ENCODE measurements at places on chromosomes 1 and 21.

DNA sequence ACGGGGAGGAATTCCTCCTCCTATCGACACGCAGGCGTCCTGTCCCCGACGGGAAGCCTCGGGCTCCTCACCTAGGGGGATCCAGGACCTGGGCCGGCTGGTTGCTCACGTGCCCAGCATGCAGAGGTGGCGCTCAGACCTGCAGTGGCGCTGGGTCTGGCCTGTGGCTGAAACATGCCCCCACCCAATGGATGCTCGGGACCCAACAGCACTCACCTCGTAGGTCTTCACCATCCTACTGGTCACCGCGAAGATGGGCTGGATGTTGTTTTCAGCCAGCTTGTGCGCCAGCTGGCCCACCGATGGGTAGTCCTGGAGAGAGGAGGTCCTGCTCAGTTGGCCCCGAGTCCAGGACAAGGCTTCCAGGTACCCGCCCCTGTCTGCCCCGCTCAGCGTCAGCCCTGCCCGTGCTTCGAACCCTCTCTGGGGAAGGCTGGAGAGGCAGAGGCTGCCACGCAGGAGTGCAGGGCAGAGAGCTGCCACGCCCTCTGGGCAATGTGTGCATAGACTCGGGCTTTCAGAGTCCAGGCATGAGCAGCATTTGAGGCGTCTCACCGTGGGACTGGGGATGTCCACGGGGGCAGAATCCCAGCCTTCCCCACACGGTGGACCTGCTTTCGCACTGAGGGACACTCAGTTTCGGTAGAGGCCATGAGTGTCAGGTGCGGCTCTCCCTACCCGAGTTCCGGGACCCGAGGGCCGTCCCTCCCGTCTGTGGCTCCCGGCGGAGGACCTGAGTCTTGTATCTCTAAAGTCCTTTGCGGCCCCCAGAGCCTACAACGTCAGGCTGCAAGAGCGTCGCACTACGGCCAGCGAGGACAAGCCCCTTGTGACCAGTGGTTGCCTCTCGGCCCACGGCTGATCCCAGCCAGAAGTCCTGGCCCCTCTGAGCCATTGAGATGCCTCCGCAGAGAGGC is 21.6 kb downstream of the ITGB2 start:
- DNase-seq, result no peak

GRCh38 chr1:161083748-161084596 is 5.4 kb downstream of the NECTIN4 start:
- DNase-seq, result peak; percentile 40

DNA sequence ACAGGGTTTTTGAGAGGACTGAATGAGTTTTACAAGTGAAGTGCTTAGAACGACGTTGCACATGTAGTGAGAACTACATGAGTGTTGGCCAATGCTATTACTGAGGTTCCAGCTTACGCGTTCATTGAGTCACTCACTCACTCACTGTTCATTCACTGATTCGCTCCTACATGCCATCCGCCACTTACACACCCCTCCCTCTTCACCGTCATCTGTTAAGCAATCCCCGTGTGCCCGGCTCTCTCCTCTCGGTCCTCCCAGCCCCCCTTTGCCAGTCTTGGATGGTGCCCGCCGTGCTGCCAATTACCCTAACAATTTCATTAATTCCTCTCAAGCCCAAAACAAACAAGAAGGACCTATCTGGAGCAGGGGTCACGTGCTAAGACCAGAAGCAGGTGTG is 27.3 kb upstream of the EPHA2 start:
- DNase-seq, result peak; percentile 45

GRCh38 chr1:187551061-187551460 is 722.3 kb downstream of the PLA2G4A start:
- DNase-seq, result no peak

- DNase-seq, result no peak
Observed at GRCh38 chr1:98967122-98967521, 37.5 kb downstream of the PLPPR5 start.

DNA sequence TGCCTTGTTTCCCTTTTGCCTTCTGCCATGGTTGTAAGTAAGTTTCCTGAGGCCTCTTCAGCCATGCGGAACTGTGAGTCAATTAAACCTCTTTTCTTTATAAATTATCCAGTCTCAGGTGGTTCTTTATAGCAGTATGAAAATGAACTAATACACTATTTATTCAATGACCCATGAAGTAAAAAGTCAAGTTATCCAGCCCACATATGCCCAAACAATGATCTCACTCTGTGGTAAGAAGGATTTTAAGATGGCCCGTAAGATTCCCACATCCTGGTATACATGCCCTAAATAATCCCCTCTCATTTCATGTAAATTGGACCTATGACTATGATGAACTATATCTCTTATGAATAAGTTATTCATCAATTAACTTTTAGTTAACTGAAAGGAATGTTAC is 1008.3 kb upstream of the B3GALT2 start:
- peak; percentile 11 for DNase-seq

DNA sequence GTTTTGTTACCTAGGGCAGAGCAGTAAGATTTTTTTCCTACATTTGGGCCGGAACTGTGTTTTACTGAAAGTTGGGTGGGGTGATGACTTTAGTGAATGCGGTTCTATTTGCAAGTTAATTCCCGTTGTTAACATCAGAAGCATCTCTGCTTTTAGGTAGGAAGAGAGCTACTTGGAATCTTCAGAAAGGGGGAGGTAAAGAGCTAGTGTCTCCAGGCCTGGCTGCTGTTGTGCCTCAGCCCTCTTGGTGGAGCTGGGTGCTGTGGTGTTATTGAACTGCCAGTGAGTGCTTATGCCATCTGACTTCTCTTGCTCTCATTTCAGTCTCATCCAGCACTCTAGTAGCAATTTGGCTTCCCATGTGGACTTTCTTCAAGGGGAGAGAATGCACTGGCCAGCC is 3.4 kb downstream of the KDM4A start:
- peak; percentile 44 for DNase-seq

DNA sequence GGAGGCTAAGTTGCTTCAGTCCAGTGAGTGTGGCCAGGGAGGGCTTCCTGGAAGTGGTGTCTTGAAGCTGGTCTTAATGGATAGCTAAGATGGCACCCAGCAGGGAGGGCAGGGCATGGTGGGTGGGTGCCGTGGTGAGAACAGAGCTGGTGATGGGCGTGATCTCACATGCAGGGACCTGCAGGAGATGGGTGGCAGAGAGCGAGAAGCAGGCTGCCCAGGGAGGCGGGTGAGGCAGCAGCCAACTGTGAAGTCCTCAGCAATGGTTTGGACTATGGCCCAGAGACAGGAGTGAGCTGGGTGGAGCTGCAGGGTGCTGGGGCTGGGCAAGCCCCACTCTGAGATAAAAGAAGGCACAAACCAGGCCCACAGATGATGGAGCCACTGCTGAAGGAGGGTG is 50.7 kb downstream of the UMODL1 start:
- DNase-seq, result no peak

- no peak for DNase-seq
Observed at GRCh38 chr1:228006034-228006785, 588 bp upstream of the WNT3A start.

GRCh38 chr1:221449801-221450470 is 292.0 kb downstream of the DUSP10 start:
- DNase-seq, result peak; percentile 58

GRCh38 chr21:36603221-36603620 is 95.7 kb upstream of the SIM2 start:
- DNase-seq, result no peak

DNA sequence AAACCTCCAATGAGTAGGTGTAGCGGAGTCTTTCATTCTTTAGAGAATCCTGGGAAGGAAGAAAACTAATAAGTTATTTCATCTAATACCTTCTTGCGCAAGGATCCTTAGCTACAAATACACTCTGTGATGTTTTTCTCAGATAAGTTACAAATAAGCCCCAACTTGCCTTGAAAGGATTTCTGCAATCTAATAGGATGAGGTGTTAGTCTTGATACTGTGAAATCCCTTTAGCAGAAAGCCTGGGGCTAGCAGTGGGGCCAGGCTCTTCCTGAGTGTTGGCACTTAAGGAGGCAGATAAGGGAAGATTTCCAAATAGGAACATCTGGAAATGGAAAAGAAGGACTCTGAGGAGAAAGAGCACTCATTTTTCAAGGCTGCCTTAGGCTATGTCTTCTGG is 168.0 kb upstream of the DAB1 start:
- no peak for DNase-seq

- DNase-seq, result no peak
Observed at GRCh38 chr1:93252598-93252997, 72.1 kb downstream of the CCDC18 start.

- no peak for DNase-seq
Observed at GRCh38 chr1:240496356-240496755, 115.6 kb downstream of the GREM2 start.

GRCh38 chr1:208511242-208511860 is 267.2 kb upstream of the PLXNA2 start:
- peak; percentile 15 for DNase-seq

GRCh38 chr21:23876925-23877558 is 1730.2 kb downstream of the MRPL39 start:
- no peak for DNase-seq

DNA sequence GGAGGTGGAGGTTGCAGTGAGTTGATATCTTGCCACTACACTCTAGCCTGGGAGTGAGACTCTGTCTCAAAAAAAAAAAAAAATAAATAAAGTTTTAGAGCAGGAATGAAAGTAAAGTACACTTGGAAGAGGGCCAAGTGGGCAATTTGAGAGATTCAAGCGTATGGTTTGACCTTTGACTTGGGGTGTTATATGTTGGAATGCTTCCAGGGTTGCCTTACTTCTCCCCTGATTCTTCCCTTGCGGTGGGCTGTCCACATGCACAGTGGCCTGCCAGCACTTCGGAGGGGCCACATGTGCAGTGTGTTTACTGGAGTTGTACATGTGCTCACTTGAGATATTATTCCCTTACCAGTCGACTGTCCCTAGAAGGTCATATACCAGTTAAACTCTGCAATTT is 295.5 kb upstream of the PROX1 start:
- no peak for DNase-seq

DNA sequence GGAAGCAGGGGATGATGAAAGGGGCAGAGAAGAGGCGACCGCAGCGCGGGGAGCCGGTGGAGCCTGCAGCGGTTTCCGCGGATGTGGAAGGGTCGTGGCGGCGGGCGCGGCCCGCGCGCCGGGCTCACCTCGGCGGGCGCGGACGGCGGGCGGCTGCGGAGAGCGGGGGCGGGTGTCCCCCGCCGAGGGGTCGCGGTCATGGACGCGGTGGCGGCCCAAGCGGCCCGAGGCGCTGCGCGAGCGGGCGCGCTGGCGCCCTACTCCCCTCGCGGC is 572 bp downstream of the LPGAT1 start:
- DNase-seq, result peak; percentile 24

- no peak for DNase-seq
Observed at GRCh38 chr1:177983077-177983476, 13.2 kb upstream of the SEC16B start.

DNA sequence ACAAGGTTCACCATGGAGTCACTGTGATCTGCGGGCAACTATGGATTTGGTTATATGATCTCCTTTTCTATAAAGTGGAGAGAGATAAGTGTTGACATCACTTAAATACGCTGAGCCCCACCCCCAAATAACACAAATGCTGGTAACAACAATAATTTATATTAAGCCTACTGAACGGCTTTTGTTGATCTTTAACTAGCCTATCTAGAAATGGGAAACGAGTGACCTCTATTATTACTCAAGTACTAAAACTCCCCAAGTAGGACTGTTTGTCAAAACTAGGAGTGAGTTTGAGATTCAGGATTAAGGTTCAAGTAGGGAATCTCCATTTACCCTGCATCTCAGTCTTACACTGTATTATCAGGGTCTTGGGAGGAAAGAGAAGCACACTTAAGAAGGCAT is 52.2 kb downstream of the MAP3K7CL start:
- no peak for DNase-seq

DNA sequence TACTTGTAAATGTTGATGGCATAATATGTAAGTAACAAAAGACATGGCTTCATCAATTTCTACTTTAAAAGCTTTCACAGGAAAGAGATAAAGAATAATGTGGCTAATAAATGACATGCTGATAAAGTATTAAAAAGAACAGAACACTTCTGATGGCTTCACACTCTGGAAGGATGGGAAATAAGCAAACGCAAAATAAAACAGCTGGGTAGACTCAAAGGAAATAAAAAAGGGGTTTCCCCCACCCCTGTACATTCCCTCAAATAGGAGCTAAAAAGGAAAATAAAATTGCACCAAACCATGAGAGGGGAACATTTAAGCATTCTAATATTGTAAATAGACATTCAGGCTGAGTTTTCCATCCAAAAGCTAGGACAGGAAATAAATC is 27.0 kb upstream of the DYRK1A start:
- no peak for DNase-seq

- DNase-seq, result no peak
Observed at GRCh38 chr21:29678626-29679025, 261.2 kb downstream of the GRIK1 start.

GRCh38 chr1:33573661-33574060 is 101.2 kb downstream of the ZSCAN20 start:
- peak; percentile 68 for DNase-seq

DNA sequence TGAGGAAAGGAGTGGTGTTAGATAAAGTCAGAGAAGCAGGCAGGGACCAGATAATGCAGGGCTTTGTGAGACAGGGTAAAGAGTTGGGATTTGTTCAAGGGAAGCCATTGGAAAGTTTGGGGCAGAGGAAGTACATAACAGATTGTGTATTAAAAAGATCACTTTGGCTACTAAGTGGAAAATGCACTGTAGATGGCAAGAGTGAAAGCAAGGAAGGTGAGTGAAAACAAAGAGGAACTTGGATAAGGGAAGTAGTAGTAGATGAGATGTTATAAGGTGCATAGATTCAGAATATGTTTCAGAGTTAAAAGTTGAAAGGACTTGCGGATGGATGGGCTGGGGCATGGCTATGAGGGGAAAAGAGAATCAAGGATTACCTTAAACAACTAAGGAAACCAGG is 17.4 kb downstream of the MRPL39 start:
- no peak for DNase-seq

DNA sequence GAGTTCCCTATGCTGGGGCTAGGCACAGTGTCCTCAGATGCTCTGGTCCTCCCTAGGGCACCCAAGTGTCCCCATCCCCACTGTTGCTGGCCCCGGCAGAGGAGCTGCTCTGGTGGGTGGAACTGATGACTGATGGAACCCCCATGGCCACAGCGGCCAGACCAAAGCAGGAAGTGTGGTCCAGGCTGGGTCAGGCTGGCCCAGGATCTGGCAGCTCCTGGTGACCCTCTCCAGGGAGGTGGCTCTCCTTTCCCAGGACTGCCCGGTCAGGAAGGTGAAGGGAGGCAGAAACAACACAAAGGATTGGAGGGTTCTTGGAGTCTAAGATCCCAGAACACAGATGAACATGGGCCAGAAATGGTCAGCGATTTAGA is 1.1 kb downstream of the NKAIN1 start:
- no peak for DNase-seq

DNA sequence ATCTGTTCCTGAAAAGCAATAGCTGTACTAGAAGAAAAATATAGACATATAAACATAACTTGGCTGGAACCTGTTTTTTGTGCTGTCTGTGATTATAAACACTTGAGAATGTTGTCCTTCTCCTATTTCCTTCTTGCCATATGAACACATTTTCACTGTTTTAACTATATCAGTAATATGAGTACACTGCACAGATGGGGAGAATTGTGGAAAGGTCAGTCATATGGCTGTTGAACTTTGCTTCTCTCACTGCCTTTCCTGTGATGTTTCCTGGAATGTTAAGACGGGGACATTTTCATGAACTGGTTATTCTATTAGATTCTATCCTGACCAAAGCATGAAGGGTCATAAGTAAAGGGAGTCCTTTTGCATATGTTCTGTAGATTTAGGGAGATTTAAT is 24.9 kb downstream of the HMCN1 start:
- DNase-seq, result no peak
